Left ventricle myocardium inferior (tissue), 1 donor: ENCODE measurements at places on chromosomes 13 and 19. TPM values are rescaled to one million over a fixed set of nuclear protein-coding genes. Genes with fewer than 3 reads are reported as not detected.

GRCh38 chr19:42068756-42069571, 1.0 kb downstream of the GRIK5 start:
- no peak for DNase-seq

- peak; percentile 20 for DNase-seq
These were observed 75.3 kb downstream of the CACNA1A start for GRCh38 chr19:13430790-13431582.

GRCh38 chr19:18117364-18117691, 19.8 kb downstream of the MAST3 start:
- no peak for DNase-seq

DNA sequence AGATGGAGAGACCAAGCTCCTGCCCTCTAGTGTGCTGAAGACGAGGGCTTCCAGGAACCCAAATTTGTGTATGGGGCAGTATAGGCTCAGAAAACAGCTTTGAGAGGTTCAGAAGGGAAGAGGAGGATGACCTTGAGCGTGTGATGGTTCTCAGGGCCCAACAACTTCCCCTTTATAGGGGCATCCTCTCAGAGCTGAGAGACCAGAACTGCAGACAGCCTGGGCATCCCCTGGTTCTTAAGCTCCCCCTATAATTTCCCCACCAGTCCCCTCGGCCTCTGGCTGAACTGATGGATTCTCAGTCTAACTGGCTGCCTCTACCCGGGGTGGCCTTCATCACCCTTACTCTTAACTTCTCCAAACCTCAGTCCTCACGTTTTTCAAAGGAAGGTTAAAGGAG, 167.5 kb downstream of the URI1 start:
- no peak for DNase-seq

DNA sequence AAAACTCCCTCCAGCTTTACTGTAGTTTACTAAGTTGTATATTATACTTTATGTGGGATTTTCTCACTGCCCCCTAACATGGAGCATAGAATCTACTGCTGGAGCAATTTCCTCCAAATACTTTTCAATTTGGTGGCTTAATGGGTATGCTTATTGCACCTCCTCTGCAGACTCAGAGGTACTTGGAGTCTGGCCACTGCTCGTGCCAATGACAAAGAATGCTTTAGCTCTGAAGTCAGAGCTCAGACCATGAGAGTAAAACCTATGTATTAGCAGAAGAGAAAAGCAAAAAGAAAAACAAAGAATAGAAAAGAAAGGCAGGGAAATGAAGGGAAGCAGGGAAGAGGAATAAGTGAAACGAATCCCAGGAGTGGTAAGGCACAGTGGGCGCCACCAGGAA, 71.9 kb downstream of the SUCLA2 start:
- DNase-seq, result no peak

GRCh38 chr13:32059511-32059984, 28.0 kb downstream of the FRY start:
- no peak for DNase-seq

DNA sequence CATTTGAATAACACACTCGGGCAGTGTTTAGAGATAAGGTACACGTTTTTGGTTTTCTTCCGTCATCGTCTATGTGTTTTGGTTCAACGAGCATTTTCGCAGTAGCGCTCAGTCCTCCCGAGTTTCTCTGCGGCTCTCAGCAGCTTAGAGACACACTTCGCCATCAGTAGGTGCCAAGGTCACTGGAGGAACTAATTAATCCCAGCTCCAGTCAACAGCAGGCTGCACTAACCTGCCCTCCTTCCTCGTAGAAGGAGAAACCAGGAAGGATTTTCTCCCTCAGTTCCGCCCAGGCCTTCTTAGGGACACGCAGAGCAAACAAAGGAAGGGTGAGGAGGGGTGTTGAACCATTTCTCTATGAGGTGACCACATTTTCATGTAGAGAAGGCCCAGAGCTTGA, 12.6 kb downstream of the MBNL2 start:
- no peak for DNase-seq

GRCh38 chr13:56687131-56687530, 453.6 kb upstream of the PRR20A start:
- no peak for DNase-seq

GRCh38 chr13:44257796-44258195, 115.8 kb upstream of the SERP2 start:
- DNase-seq, result no peak

DNA sequence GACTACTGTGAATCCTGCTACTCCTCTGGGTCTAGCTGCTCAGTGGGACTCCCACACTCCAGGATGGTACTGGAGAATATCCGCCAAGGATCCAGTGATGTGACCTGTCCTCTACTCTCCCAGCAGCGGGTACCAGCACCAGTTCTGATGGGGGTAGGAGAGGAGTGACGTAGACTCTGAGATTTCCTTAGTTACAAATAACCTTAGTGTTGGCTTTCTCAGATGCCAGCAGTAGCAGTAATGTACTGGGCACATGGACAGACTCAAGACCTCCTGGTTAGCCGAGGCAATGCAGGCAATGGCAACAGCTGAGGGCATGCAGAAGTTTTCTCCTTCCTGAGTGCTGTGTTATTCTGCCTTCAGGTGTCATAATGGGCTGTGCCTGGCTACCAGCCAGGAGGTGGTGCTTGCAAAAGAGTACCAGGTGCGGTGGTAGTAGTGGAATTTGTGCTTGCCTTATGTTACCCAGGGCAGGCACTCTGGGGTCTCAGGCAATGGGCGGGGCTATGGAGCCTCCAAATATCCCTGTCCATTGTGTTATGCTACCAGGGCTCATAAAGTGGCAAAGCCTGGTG, 105.3 kb upstream of the KLF5 start:
- DNase-seq, result no peak

- no peak for DNase-seq
These were observed 20.6 kb downstream of the ZNF558 start for GRCh38 chr19:8811315-8812172.

GRCh38 chr19:1516395-1516753, 3.6 kb upstream of the ADAMTSL5 start:
- no peak for DNase-seq

DNA sequence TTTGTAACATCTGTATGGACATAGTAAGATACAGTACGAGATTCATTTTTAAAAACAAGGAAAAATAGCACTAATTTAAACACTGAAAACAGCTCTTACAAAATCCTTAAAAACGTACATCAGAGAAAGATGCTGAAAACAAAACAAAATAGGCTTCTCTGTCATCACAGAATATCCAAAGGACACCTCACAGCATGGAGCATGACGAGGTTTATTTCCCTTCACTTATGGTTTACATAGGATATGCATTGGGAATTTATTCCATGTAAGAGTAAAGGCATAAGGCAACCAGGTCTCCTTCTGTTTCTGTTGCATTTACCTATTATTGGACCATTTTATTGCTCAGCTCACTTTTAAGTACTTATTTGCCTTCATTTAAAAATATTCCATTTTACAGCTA, 3.0 kb downstream of the KCTD12 start:
- DNase-seq, result no peak

DNA sequence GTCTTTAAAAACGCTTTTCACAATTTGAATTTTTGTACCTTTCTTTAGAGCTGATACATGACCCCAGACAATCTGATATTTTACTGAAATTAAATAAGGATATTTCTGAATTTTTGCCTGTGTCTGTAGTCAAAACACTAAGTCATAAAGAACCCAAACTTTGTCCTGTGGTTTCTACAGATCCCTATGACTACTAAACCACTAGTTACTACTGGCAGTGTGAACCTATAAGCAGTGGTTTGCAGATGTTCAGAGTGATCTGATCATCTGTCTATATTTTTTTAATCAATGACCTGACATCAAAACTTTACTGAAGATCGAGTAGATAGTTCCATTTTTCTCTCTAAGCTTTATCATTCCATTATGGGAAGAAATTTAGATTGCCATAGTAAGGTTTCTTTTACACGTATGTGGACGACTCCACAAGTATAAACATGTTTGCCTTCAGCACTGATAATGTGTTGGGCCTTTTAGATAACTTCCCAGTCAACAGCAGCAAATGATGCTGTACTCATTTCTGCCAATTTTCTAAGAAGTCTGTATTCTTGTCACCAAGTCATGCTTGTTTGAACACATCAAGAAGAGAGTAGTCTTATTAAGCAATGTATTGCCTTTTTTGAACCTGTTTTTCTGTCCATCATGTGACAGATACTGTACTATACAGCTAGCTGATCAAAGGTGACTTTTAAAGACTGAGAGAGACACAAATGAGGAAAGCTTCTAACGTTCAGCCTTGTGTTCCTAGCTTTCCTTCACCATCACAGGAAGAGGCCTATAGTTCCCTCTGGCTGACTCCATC, 21.8 kb downstream of the POLR1D start:
- DNase-seq, result no peak

DNA sequence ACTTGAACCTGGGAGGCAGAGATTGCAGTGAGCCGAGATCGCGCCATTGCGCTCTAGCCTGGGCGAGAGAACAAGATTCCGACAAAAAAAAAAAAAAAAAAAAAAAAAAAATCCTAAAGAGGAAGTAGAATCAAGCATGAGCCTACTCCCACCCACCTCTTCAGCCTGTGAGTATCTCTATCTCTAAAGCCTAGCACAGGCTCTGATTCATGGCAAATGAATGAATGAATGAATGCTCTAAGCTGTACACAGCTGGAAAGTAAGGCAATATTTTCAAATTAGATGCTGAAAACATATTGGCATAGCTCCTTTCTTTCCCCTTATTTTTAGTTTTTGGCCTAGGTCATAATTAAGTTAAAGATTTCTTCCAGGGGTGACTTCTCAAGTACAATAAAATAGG, 35.7 kb upstream of the FAM216B start:
- no peak for DNase-seq

DNA sequence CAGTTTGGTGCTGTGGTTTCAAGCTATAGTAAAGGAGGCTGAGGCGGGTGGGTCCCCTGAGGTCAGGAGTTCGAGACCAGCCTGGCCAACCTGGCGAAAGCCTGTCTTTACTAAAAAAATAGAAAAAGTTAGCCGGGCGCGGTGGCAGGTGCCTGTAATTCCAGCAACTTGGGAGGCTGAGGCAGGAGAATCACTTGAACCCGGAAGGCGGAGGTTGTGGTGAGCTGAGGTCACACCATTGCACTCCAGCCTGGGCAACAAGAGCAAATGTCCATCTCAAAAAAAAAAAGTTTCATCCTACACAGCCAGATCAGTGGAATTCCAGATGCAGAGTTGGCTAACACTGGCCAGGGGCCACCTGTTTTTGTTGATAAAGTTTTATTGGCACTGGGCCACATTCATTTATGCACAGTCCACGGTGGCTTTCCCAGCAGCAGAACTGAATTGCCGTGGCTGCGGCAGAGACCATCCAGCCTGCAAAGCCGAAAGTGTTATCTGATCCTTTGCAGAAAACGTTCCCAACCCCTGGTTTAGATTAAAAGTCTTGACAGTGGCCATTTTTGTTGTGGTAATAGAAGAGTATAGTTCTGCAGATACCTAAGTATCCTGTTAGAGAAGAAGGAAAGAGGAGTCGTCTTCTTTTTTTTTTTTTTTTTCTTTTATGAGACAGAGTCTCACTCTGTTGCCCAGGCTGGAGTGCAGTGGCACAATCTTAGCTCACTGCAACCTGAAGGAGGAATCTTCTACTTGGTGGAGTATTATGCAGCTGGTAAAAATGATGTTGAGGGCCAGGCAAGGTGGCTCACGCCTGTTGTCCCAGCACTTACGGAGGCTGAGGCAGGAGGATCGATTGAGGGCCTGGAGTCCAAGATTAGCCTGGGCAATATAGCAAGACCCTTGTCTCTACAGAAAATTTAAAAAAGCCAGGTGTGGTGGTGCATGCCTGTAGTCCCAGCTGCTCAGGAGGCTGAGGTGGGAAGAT, 8.7 kb downstream of the NCLN start:
- DNase-seq, result no peak

GRCh38 chr13:30300596-30300995, 6.8 kb downstream of the KATNAL1 start:
- DNase-seq, result no peak

GRCh38 chr13:109697936-109698335, 88.4 kb downstream of the IRS2 start:
- DNase-seq, result no peak

DNA sequence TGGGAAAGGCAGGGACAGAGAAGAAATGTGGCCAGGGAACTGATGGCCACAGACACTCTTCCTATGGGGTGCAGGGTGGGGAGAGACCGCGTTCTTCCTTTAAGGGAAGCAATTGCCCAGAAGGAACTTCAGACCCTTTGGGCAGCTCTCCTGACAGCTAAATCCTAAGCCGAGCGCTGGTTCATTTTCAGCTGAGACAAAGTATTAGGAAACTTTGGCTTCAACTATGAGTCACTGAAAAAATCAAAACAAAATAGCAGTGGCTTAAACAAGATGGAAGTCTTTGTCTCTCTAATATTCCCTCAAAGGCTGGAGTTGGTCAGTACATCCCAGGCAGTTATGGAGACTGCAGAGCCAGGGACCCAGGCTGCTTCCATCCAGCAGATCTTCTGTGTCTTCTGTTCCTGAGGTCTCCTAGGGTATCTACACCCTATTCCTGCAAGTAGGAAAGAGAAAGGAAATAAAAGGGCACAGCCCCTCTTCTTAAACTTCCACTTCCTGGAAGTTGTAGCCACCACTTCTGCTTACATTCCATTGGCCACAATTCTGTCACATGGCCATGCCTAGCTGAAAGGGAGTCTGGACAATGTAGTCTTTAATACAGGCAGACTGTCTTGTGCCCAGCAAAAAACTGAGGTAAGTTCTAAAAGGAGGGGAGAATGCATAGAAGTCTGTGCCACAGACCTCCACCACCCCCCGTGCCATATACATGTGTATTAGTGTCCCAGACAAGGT, 163.5 kb downstream of the KATNAL1 start:
- DNase-seq, result no peak

- DNase-seq, result no peak
These were observed 16.0 kb downstream of the MYO1F start for GRCh38 chr19:8561075-8561764.

DNA sequence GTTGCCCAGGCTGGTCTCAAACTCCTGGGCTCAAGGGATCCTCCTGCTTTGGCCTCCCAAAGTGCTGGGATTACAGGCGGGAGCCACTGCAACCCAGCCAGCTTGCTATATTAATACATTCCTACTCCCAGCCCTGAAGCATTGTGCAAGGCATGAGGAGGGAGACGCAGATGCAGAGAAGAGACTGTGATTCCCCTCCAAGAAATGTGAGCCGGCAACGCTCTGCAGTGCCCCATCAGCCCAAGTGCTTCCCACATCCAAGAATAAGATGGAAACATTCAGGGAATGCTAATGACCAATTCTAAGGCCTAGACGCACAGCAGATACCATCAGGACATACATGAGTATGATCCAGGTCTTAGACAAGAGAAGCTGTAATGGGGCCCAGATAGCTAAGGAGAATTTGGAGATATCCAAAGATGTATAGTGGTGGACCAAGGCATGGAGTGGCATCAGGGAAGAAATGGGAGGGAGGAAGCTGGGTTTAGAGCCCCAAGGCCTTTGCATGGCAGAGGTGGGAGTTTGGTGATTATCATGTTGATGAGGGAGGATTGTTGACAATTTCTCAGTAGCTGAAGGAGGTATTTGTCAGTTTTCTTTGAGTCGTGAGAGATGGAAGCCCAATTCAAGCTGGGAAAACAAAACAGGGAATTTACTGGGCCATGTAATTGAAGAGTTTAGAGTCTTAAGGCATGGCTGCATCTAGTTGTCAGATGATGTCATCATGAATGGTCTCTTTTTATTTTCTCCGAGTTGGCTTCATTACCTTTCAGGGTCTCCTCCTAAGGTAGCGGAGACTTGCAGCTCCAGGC, 2.9 kb downstream of the PPM1N start:
- no peak for DNase-seq

C13orf42 gene
- not detected for total RNA-seq

ZNF98 gene
- total RNA-seq, result 0.69 TPM

PSG3 gene
- not detected for total RNA-seq

MIA gene
- total RNA-seq, result not detected

CAPN12 gene
- 0.22 TPM for total RNA-seq

KLK12 gene
- not detected for total RNA-seq

KCNJ14 gene
- total RNA-seq, result 0.27 TPM

LYPD5 gene
- total RNA-seq, result 1.3 TPM

PROZ gene
- not detected for total RNA-seq
